ENCODE measurements at places on chromosomes 6 and 20.

- DNase-seq = peak; percentile 29
Observed at GRCh38 chr20:1108437-1108920, 9.9 kb upstream of the PSMF1 start.

DNA sequence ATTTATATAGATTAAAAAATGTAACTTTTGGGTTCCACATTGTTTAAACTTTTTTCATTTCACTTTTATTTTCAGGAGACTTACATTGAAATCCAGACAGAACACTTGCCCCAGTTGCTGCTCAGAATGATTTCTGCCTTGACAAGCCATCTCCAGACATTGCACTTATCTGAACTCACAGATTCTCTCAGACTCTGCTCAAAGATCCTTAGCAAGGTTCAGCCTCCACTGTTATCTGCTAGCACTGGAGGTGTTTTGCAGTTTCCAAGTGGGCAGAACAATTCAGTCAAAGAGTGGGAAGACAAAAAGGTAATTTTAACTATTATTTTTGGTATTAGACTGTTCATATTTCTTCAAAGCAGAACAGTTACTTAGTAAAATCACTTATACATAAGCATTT, 58.0 kb downstream of the DOP1A start:
- DNase-seq = no peak

GRCh38 chr20:34538671-34539123, 19.8 kb upstream of the MAP1LC3A start:
- peak; percentile 50 for DNase-seq

DNA sequence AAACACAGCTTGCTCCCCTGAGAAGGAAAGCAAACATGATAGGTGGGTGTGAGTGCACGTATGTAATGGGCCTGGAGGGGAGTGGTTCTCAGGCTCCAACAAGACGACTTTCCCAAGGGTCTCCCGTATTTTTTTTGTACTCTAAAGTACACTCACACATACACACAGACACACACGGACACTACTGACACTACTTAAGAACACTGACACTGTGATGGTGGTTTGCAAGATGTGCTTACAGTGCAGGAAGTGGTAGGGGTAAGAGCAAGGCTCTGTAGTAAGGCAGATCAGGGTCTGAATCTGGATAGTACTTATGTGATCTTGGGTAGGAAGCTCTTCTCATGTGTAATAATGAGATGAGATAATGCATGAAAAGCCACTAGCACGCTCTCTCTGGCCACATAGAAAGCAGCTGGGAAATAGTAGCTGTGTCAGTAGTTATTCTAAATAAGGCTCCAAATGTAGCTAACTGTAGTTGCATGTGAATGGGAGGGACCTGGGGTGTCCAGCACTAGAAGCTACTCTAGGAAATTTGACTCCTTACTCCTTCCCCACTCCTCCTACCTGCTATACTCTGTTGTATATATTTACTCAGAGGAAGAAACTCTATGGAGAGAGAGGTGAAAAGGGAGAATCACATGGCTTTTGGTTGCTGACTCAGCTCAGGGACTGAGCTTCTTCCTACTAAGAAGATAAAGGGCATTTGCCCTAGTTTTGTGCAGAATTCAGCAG, 8.4 kb upstream of the ZBTB24 start:
- DNase-seq = peak; percentile 41

GRCh38 chr6:165848086-165848426, 185.0 kb upstream of the PDE10A start:
- DNase-seq = no peak

GRCh38 chr6:68760941-68761676, 126.0 kb downstream of the ADGRB3 start:
- no peak for DNase-seq

GRCh38 chr6:42106112-42107023, 36.1 kb downstream of the C6orf132 start:
- no peak for DNase-seq

DNA sequence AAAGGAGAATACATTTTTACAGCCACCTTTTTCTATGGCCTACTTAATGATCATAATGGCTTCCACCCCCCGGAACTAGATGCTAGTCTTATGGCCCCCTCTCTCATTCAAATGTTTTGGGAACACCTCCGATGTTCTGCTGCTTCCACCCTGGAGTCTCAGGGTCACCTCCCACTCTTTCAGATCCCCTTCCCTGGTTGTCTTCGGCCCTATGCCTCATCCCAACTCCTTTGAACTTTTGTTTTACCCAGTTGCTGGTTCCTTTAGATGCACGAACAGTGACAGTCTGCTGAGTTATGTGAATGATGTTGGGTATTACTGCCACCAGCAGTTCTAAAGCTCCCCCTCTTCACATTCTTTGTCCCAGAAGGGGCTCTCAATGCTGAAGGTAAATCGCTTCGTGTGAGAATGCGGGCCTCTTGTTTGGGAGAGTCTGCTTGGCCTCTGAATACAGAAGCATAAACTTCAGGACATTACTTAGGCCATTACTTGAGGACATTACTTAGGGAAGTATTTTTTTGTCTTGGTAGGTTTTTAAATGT, 309.1 kb downstream of the SOX4 start:
- DNase-seq = no peak

- DNase-seq = no peak
Observed at GRCh38 chr20:1792274-1792673, 102.9 kb upstream of the SIRPA start.

DNA sequence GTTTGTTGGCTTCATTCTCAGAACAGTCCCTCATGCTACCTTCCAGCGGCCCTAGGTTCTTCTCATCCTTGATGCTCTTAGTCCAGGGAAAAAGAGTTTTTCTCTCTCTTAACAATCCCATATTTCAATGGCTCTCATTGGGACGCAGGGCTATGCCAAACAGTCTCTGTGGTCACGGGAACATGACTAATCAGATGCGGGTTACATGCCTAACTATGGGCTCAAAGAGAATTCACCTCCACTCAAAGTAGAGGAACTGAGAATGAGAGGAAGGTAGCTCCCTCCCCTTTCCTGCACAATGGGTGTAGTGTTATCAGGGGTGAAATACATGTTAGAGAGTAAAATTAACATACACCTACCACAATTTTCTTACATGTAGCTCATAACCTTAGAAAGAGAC, 18.1 kb upstream of the ATRN start:
- no peak for DNase-seq

- DNase-seq = no peak
Observed at GRCh38 chr20:41361757-41362747, 4.6 kb downstream of the EMILIN3 start.

- DNase-seq = no peak
Observed at GRCh38 chr6:39003072-39003471, 45.5 kb upstream of the GLP1R start.

DNA sequence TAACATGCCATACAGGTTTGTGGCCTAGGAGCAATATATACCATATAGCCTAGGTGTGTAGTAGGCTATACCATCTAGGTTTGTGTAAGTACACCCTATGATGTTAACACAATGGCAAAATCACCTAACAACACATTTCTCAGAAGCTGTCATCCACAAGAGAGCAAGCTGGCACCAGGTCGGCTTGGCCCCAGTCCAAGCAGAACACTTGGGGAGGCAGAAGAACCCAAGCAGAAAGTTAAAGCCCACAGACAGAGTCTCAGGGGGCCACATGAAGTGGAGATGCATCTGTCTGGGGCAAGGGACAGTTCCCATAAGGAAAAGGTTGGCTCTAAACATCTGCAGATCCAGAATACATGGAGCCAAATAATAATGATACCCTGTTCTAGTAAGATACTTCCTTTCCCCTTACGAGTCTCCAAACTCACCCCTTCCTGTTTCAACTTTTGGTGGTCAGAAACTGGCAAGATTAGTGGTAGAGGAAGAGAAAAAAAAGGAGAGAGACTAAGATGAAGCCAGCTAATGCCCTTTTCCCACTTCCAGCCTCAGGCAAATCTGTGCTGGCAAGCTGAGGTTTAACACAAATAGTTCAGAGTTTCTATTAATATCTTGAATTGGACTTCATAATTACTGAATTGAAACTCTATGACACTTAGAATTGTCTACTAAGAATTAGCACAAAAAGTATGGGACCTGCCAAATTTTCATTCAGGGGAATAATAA, 29.5 kb downstream of the TCF21 start:
- DNase-seq = no peak

- no peak for DNase-seq
Observed at GRCh38 chr6:37807656-37808055, 11.9 kb upstream of the ZFAND3 start.

GRCh38 chr20:60648556-60648955, 603.5 kb upstream of the CDH4 start:
- DNase-seq = no peak

- DNase-seq = no peak
Observed at GRCh38 chr6:150392452-150393220, 23.8 kb downstream of the IYD start.

DNA sequence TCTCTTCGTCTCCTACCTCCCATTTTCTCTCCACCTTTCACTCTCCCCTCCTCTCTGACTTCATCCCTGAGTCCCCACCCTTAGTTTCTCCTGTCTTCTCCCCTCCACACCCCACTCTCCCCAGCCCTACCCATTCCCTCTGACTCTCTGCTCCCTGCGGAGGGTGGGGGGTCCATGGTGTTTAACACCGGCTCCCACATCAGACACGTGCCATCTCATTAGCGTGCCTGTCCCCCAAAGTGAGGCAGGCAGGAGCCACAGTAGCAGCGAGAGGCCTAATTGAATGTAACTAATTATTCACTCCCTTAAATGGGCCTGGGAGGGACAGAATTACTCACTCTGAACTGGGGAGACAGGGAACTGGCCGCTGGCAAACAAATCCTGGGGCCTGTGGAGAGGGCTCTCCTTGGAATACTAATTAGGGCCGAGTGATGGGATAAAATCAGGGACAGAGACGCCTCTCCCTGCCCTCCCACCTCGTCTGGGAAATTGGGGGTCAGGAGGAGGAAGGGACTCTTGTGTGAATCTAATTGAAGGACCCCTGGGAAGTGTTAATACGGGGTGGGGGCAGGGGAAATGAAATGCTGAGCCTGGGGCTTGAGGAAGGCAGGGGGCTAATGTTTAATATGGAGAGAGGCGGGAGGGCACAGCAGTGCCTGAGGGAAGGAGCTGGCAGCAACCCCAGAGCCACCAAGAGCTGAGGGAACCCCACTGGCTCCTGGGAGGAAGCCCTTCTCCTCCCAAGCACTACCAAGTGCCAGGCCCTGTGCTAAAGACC, 17.9 kb downstream of the CD40 start:
- DNase-seq = no peak

DNA sequence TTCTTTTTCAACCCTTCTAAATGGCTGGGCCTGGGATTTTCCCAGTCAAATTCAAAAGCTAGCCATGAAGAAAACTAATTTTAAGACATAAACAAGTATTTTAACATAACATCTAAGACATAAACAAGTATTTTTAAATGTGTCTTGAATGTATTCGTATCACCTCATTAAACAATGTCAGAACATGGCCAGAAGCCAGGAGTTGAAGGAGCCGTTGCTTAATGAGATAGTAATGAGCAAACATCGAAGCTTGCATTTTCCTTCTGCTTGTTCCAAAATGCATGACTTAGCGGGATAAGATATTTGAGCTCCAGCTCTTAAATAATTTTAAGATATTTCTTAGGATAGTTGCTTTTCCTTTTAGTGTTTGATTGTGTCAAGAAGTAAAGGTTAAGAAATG, 4.2 kb upstream of the RNF182 start:
- no peak for DNase-seq

- no peak for DNase-seq
Observed at GRCh38 chr20:57291003-57291402, 24.6 kb upstream of the BMP7 start.

- no peak for DNase-seq
Observed at GRCh38 chr6:10713962-10714361, 8.9 kb upstream of the TMEM14C start.

DNA sequence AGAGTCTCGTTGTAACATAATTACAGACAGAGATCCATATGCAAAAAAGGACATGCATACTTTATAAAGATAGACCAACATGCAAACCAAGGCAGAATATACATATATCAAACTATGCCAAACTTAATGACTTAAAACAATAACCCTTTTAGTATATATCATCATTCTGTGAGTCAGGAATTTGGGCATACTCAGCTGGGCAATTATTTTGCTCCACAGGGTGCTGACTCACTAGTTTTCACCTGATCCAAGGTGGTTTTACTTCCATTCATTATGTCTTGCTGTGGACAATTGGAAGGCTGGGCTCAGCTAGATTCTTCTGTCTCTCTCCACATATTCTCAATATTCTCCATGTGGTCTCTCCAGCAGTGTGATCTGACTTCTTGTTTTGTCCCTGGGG, 41.2 kb upstream of the RNF146 start:
- no peak for DNase-seq

DNA sequence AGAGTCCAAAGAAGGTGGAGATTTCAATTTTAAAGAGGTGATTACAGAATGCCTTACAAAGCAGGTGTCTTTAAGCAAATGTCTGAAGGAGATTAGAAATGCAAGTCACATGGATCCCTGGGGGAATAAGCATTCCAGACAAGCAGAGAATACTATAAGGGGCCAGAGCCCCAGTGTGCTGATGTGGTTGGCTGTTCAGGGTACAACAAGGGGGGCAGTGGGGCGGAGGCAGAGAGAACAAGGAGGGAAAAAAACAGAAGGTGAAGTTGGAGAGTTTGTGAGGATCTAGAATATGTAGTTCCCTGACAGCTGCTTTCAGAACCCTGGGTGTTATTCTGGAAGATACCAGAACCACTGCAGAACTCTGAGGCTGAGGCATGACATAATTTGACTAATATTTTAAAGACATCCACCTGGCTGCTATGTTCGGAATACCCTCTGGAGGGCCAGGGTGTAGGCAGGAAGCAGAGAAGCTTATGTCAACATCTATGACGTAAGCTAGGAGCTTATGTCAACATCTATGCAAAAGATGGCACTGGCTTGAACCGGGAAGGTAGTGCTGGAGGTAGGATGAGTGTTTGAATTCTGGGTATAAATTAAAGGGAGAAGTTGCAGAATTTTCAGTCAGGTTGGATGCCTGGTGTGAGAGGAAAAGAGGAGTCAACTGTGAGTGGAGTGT, 276.3 kb upstream of the AGPAT4 start:
- no peak for DNase-seq

DNA sequence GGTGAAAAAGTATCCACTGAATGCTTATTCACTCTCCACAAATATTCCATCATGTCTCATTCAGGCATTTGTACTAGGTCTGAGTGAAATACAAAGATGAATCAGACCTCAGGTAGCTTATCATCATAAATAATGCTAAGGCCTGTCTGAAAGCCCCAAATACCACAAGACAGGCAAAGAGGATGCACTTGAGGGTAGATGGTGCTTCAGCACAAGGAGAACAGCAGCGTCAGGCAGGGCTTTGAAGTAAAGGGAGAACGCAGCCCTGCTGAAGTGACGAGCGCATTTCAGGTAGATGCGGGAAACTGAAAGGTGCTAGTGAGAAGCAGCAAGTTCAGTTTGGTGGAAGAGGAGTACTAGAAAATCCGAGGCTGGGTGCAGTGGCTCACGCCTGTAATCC, 38.7 kb downstream of the MAP3K5 start:
- DNase-seq = peak; percentile 84

GRCh38 chr6:15361197-15361596, 115.3 kb downstream of the JARID2 start:
- DNase-seq = no peak

DNA sequence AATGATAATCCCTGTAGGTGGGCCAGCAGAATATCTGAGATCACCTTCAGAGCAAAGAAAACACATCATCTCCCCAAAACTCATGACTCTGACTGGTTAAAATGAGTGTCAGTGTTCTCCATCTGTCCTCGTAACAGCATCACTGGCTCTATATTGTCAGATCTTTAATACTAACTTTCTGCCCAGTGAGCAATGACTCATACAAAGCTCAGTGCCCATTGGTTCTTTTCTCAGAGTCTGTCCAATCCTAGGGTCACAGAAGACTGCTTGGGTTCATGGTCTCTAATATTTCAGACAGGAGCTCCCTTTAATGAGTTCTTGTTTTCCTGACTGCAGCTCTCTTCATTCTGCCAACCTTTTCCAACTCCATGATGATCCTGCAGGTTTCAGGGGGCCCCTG, 36.4 kb downstream of the HLA-DPB1 start:
- DNase-seq = peak; percentile 56
